ENCODE measurements at places on chromosomes 1 and 21.
A peak's percentile ranks its signal among the peaks of the same experiment; 100 is the strongest.

DNA sequence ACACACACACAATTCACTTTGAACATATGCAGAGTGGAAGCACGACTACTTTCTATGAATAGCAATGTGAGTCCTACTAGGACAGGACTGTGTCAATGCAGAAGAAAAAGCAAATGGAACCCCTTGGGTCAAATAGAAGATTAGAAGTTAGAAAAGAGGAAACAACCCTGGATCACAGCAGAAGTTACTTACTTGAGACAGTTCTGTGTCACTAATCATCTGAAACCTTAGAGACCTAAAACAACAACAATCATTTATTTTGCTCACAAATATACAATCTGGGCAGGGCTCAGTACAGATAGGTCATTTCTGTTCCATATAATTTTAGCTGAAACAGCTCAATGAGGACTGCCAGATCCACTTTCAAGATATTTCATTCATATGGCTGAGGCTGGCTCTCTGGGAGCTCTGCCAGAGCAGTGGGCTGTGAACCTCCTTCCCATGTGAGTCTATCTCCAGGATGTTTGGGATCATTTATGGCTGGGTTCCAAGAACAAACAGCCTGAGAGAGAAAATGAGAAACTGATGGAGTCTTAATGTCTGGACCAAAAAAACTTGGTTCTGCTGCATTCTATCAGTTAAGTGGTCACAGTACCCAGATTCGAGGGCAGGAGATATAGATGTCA lies 42.5 kb upstream of the IL10 start:
- no peak for DNase-seq

GRCh38 chr1:67652800-67653199 lies 32.2 kb upstream of the GADD45A start:
- no peak for DNase-seq

- DNase-seq = no peak
Observed at GRCh38 chr1:171611306-171611705, 10.7 kb upstream of the MYOCOS start.

GRCh38 chr1:47608296-47608875 lies 170.5 kb downstream of the FOXD2 start:
- no peak for DNase-seq

- no peak for DNase-seq
Observed at GRCh38 chr1:152745289-152745704, 12.5 kb upstream of the KPRP start.

DNA sequence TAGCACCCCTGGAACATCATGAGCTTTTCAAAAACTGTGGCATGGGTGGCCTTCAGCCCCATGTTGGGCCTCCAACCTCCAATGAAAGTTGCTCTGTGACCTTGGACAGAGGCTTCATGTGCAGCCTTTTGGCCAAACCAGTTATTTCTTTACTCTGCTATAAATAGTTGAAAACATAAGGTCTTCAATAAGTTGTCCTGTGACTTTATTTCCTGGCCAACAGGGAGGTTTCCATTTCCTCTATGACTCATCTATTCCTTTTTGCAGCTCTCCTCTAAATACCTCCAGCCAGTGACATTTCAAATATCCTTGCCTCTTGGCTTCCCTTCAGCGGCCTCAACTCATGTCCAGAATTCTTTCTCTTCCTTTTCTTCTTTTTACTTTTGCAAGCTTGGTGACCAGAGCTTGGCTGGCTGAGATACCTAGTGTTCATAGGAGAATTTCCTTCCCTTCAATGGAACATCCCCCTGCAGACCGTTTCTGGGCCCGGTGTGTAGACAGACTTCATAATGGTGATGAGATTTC lies 22.7 kb upstream of the TRIM67 start:
- DNase-seq = no peak

GRCh38 chr1:227343727-227344551 lies 25.6 kb upstream of the CDC42BPA start:
- no peak for DNase-seq

DNA sequence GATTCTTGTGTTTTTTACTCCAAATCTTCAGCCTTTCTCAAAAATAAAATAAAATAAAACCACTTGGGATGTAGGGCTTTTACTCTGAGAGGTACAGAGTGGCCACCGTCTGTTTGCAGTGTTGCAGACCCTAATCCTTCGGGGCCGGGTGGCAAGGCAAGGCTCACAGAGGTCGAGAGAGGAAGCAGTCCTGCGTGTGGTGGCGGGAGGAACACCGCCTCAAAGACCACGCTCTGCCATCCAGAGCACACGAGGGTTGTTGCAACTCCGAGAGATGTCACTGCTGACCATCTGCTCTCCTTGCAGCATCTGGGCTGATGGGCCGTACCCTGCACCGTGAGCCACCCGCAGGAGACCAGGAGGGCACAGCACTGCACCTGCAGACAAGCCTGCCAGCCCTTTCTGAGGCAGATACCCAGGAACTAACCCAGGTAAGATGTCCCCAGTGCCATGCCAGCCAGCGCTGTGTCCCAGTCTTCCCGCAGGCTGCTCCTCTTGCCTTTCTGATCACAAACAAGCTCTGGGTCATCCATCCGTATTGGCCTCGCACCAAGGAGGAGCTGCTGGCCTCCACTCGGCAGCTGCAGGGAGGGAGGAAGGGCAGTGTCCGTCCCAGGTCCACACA lies 31.5 kb downstream of the SNAP47 start:
- DNase-seq = no peak

DNA sequence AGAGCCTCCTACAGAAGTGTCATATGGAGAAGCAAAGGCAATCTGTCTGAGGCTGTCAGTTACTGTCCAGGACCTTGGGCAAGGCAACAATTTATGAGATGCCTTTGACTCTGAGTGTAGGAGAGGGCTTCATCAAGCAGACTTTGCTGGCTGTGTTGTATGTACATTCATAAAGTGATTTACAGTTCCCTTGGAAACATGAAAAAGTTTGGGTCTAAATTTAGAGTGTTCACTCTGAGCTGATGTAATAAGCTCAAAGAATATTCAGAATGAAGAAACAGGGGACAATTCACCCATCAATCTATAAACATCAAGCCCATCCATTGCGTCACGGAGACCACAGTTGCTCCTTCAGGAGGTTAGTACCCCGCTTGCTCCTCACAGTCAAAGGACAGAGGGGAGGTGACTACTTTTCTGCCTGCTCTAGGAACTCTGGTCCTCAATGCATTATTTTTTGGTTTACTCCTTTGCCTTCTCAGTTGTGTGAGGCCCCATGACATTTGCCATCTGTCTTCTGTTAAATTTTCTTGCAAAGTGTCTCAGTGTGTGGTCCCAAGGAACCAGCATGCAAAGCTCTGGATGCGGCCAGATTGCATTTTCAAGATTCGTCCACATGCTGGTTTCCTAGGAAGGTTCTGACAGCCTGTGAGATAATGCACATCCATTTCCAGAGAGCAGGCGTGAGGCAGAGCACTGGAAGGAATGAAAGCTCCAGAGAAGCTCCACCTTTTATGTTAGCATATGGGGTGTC lies 241.1 kb upstream of the KIAA0040 start:
- DNase-seq = no peak

DNA sequence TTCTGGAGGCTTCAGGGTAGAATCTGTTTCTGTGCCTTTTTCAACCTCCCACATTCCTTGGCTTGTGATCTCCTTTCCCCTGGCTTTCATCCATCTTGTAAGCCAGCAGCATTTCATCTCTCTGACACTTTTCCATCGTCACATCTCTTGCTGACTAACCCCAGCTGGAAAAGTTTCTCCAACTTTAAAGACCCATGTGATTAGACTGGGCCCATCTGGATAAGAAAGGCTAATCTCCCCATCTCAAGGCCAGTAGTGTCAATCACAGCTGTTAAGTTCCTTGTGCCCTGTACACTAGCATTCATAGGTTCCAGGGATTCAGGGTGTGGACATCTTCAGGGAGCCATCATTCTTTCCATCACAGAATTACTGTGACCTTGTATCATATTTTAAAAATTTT lies 452.1 kb downstream of the TTLL7 start:
- no peak for DNase-seq

GRCh38 chr1:7505771-7506453 lies 265.2 kb upstream of the VAMP3 start:
- no peak for DNase-seq

GRCh38 chr21:30990514-30991262 lies 47.6 kb downstream of the KRTAP19-8 start:
- no peak for DNase-seq

DNA sequence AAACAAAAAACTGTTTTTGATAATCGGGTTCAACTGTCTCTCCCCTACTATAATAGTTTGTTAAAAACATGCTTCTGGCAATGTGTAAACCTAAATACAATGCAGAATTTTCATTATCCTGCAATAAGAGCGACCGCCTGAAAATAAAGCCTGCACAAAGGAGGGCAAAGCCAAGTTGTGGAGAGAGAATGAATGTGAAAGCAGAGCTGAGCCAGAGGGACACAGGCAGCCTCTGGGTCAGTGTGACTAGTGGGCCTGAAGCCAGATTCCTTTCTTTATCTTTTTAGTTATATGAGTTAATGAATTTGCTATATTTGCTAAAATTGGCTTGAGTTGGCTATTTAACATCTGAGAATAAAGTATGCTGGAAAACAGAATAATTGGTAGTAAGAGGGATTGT lies 615.2 kb downstream of the PLA2G4A start:
- no peak for DNase-seq

- no peak for DNase-seq
Observed at GRCh38 chr1:47621977-47622376, 184.1 kb downstream of the FOXD2 start.

DNA sequence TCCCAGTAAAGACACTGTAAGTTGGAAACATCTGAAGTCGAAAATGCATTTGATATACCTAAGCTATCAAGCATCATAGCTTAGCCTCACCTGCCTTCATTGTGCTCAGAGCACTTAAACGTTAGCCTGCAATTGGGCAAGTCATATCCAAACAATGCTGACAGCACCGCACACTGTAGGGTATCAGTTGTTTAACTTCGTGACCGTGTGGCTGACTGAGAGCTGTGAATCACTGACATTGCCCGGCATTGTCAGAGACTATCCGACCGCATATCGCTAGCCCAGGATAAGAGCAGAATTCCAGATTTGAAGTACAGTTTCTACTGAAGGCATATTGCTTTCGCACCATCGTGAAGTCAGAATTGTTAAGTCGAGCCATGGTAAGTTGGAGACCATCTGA lies 41.5 kb downstream of the GALNT2 start:
- DNase-seq = no peak

GRCh38 chr1:38858833-38859560 lies 575 bp downstream of the RRAGC start:
- DNase-seq = peak; percentile 3

GRCh38 chr1:222654849-222655248 lies 37.0 kb downstream of the MIA3 start:
- peak; percentile 44 for DNase-seq

DNA sequence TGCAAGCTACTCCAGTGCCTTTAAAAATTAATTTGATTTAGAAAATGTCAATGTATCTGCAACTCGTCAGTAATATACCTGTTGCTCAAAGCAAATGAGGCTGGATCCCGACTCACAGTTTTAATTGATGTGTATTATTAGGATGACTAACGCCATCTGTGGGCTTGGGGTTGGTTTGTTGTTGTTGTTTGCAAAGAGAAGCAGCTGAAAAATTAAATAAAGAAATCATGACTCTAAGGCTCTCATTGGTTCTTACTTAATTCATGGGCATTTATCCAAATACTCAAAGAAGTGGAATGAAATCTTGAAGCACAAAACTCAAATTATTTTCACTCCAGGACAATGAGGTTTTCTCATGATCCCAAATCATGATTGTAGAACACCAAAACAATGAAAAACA lies 46.4 kb downstream of the SEC16B start:
- DNase-seq = no peak

- DNase-seq = no peak
Observed at GRCh38 chr1:30538226-30538992, 185.0 kb downstream of the MATN1 start.
